ENCODE measurements at places on chromosomes 11 and 22.
A peak's percentile ranks its signal among the peaks of the same experiment; 100 is the strongest.

- DNase-seq, result no peak
Observed at GRCh38 chr11:78350091-78350645, 67.5 kb downstream of the GAB2 start.

- no peak for DNase-seq
Observed at GRCh38 chr11:70067591-70068341, 10.4 kb upstream of the ANO1 start.

DNA sequence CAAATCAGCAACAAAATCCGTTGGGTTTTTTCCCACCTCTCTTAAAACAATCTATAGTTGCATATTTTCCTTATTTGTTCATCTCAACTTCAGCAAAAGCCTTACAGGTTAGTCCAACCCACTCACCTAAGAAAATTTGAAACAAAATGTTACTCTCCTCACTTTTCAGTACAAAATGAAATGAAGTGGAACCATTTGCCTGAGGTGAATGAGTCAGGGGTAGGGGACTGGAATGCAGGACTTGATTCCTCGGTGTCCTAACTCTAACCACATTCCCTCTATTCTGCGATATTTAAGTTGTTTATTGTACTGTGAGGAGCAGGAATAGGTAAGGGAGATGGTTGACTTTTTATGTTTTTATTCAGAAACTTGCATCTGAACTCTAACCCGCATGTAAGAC lies 16.4 kb downstream of the ATP5MG start:
- DNase-seq, result no peak

DNA sequence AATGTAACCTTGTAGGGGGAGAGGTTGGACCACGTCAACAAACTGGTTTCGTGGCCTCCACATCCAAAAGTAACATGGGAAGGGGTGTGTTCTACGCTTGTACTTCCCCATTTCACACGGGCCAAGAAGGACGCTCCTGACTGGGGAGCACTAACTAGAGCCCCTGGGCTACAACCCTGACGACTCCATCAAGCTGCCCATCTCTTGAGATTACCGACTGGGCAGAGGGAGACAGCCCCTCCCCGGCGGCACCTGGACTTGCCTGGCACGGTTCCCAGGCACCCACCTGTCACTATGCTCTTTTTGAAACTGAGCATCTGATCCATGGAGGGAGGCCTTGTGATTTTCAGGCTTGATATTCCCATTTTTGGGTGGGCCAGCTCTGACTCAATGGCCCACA lies 68.5 kb downstream of the SHANK2 start:
- DNase-seq, result no peak

DNA sequence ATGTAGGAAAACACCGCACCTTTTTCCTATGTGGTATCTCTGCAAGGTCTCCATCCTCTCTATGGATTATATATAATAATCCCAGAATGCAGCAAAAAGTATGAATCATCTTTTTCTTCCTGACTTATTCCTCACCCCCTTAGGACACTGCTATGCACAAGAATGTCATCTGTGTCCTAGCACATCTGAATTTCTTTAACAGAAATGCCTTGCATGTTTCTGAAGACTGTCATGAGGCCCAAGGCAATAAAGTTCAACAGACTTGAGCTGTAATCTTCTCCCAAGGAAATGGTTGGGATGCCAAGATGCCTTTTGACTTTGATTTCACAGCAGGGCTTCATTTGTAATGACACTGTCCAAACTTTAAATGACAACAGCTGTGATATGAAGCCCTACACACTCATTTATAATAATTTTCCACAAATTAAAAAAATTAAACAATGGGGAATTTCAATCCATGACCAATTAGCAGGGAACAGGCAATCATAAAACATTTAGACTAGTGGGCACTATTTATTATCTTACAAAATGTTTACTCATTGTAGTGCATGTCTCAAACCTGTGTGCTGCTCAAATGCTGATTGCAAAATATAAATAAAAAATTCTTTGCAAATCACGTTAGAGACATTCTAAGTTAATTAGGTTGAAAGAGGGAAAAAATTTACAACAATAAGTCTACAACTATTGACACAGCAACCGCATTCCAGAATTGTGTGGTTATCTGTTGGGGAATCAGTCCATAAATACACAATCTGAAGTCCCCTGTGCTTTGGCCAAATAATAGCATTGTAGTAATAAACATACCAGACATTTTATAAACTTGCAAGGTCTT lies 242.3 kb downstream of the SWAP70 start:
- peak; percentile 93 for DNase-seq

GRCh38 chr11:105033343-105033742 lies 1.6 kb downstream of the CASP1 start:
- no peak for DNase-seq

DNA sequence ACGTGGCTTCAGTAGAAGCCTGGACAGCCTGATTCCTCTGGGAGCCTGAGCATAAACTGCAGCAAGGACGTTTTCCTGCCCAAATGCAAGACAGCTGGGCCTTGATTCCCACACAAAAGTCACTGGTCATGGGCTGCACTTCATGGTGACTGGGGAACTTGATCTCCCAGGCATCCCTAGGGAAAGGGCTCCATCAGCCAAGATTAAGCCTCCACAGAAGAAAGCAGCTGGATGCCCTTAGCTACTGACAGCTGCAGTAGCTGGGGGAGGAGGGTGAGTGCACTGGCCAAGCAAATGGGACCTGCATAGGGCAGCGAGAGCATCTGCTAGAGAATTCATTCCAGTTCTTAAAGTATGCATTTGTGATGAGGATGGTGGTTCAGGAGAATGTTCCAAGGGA lies 267.4 kb upstream of the ISX start:
- DNase-seq, result no peak

DNA sequence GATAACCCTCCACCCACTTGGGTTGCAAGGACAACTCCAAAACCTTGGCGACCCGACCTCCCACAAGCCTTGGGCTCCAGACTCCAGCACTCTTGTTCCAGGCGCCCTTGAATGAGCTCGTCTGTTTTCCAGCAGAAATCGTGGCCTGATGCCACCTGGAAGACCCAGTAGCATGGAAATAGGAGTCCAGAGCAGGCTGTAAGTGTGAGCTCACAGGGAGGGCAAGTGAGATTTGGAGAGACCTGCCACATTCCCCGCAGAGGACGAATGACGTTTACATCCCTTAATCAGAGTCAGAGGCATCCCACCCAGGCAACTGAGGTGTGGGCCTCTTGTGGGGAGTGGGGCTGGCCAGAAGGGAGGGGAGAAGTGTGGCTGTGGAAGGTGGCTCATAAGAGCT lies 71.9 kb downstream of the LDLRAD3 start:
- no peak for DNase-seq

- DNase-seq, result no peak
Observed at GRCh38 chr11:60869451-60869825, 2.1 kb downstream of the ZP1 start.

DNA sequence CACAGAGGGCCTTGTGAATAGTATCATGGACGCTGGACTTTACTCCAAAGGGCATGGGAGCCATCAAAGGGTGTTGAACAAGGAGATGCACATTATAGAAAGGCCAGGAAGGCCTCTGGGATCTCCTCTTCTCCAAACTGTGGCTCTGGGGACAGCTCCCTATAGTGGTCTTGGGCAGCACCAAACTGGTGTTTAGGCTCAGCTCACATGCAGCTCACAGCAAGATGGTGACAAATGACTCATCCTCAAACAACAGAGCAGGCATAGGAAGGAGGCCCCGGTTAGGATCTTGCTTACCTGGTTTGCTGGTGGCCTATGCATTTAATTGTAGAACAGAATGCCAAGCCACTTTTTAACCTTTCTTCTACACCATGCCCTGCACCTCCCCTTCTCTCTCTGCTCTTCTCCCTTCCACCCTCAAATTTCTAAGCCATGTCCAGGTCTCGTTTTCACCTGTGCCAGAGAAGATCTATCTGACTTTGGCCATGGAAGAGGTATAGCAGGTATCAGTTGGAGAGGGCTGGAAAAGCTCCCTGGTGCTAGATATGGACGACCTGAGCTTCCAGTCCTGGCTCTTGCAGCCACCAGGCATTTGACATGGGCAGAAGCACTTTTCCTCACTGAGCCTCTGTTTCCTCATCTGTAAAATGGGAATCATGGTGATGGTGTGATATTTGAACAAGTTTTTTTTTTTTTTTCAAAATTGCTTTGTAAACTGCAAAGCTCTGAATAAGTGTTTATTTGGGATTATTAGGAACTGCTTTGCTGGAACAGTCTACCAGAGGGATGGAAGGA lies 14.4 kb upstream of the EHF start:
- no peak for DNase-seq

DNA sequence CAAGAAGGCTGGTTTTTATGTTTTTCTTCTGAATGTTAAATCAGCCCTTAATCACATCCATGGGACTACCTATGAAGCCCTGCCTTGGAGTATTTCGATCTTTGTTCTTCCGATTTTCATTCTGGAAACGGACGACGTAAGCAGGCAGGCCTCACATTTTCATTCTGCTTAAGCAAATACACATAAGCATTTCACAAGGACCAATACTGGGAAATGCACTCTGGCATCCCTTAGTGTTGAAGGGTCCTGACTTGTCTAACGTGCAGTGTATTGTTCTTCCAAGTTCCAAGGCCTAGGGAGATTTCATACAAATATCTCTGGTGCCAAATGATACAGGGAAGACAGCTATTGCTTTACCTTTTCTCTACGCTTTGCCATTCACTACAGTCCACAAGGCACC lies 143.8 kb downstream of the LARGE1 start:
- DNase-seq, result no peak

DNA sequence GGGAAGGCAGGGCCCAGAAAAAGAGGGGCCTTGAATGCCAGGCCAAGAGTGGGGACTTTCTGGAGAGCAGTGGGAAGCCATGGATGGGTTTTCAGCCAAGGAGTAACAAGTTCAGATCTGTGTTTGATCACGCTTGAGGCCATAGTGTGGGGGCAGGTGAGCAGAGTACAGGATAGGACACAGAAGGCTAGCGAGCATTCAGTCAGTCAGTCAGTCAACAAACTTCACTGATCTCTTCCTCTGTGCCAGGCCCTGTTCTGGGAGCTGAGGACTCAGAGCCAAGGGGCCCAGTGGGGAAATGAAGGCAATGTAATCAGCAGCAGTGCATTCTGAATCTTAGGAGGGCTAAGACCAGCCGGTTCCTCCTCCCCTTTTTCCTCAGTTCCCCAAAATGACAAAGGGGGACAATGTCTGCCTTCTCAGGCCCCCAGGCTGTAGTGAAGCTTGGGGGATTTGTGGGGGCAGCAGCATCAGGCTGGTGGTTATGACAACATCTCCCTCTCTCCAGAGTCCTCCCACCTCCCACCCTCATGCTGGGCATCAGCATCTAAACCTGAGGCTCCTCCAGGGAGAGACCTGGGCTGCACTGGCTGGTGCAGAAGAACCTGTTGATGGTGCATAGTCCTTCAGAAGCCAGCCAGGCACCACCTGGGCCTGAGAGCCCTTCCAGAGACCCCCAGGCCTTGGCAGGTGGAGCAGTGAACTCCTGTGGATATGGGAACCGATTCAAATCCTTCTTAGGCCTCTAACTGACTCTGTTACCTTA lies 42.9 kb upstream of the TPBGL start:
- DNase-seq, result no peak

DNA sequence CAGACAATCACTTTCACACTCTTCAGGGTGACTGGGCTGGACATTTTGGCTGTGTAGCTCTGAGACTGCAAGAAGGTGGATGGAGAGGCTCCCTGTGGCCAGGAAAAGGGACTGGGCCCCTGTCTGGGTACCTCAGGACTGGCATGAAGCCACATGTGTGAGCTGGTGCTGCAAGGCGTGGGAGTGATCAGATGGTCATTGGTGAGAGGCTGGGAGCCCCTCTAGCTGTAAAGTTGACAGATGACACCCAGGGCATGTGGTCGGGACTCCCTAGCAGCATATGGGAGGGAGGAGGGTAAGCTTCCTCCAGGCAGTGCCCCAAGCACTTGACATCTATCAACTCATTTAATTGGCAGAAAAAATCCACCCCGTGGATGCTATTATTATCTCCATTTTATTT lies 18.9 kb upstream of the CABP2 start:
- DNase-seq, result no peak

- no peak for DNase-seq
Observed at GRCh38 chr11:116729501-116730240, 43.1 kb downstream of the BUD13 start.

- DNase-seq, result no peak
Observed at GRCh38 chr11:2321311-2321683, 19.5 kb downstream of the TSPAN32 start.

- DNase-seq, result no peak
Observed at GRCh38 chr11:34978236-34979191, 62.1 kb downstream of the PDHX start.

GRCh38 chr11:112267188-112267591 lies 6.5 kb upstream of the PLET1 start:
- DNase-seq, result no peak

GRCh38 chr11:112617977-112618826 lies 343.0 kb upstream of the NCAM1 start:
- DNase-seq, result no peak

GRCh38 chr11:125376856-125377255 lies 119.2 kb downstream of the FEZ1 start:
- DNase-seq, result no peak

Data from fibroblast of the conjunctiva (primary cell).